Stimulated activated CD4-positive, alpha-beta T cell treated with anti-CD3 and anti-CD28 coated beads, Interleukin-4, amount 100 ng/mL, for 24 hours (primary cell): ENCODE measurements at places on chromosomes 2 and 18.

DNA sequence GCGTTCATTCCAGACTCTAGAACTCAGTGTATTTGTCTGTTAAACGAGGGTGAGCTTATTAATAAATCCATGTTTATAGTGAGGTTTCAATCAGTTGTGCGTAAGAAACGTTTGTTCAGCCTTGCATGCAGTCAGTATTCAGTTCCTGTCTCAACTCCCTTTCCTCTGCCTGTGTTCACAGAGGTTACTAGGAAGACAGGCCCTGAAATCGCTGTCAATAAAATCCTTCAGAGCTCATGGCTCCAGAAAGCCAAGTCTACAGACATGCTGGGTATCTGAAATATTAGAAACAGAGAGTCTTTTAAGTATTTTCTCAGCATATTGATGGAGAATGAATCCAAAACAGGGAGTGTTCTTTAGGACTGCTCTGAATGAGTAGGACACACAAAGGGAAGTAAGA lies 75.4 kb downstream of the KLF7 start:
- no peak for DNase-seq

GRCh38 chr2:177029501-177029900 lies 183.1 kb upstream of the HNRNPA3 start:
- DNase-seq = no peak

DNA sequence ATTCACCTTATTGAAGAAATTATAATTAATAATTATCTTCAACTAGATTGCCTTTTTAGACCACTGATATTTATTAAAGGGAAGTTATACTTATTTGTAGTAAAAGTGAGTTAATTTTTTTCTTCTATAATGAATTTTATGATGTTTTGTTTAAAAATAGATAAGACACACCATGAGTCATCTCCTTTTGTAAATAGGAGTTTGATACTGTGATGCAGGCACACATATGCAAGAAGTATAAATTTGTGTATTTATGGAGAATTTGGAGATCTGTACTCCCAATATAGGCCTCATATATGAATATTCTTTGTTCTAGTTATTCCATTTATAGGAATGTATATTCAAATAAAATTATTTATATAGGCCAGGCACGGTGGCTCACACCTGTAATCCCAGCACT lies 703.5 kb upstream of the CHAC2 start:
- no peak for DNase-seq

- peak; percentile 57 for DNase-seq
Observed at GRCh38 chr18:36284671-36285295, 12.7 kb upstream of the FHOD3 start.

DNA sequence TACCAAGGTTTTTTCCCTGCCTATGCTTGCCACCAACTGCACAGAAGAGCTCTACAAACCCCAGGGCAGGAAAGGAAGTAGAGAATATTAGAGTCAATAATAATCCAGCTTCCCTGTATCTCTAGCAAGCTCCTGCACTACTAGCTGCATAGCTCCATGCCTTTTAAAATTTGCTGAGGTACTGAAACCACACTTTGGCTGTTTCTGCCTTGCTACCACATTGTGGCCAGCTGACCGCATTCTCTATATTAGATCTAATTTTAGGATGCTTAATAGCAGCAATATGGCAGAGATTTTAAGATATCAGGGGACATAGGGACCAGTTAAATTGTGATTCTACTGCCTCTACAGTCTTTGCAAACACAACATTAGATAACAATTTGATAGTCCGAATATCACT lies 534.6 kb downstream of the MBD2 start:
- DNase-seq = no peak

GRCh38 chr18:74982946-74983635 lies 225.8 kb downstream of the PTGR3 start:
- no peak for DNase-seq

DNA sequence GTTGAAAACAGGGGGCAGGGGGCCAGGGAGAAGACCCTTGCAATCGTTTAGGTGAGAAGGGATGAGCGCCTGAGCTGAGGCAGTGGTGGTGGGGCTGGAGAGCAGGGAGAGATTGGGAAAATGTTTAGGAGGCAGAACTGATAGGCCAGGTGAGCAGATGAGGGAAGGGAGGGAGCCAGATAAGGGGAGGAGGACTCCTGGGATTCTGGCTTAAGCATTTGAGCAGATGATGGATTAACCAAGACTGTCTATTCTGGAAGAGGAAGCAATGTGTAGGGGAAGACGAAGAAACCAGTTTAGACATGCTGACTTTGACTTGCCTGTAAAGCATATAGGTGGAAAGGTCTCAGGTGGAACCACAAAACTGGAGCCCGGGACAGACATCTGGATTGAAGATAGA lies 49.9 kb upstream of the ASPRV1 start:
- no peak for DNase-seq

- DNase-seq = peak; percentile 4
Observed at GRCh38 chr2:34012715-34013302, 413.7 kb upstream of the FAM98A start.

DNA sequence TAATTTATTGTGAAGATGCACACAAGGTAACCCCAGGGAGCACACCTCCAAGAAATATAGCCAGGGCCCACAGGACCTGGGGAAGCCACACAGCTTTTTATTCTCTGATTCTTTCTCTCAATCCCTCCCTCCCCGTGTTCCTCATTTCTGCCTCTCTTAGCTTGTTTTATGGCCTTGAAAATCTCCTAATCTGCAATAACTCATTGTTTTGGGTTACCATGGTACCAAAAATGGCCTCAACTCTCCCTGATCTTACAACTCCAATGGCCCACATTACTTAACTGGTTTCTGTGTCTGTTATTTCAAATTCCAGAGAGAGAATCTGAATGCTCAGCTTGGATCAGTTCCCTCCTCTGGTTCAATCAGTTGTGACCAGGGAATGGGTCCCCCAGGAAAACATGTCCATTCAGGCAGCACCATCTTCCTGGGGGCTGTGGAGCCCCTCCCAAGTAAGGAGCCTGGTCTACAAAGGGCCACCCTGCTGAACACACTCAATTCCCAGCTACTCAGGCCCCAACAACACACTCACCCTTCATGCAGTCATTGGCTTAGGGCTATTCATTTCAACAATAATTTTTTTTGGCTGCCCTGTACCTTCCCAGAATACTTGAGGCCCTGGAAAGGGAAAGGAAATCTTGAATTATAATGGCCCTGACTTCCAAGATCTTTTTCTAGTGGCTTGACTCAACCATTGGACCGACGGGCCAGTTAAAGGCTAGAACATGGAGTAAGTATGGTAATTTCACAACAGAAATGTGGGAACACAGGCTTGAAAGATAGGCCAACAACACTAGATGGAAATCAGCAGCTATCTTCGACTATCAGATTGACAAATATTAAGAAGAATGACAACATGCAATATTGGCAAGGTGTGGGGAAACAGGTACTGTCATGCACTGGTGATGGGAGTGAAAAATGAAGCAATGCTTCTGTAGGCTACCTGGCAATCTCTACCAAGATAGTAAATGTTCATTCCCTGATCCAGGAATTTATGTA lies 41.6 kb upstream of the ST3GAL5 start:
- DNase-seq = no peak

GRCh38 chr2:48249631-48250473 lies 280.1 kb upstream of the STON1 start:
- no peak for DNase-seq

- no peak for DNase-seq
Observed at GRCh38 chr2:106257830-106258229, 63.7 kb upstream of the UXS1 start.

- DNase-seq = no peak
Observed at GRCh38 chr2:3314626-3315025, 63.0 kb downstream of the EIPR1 start.

GRCh38 chr18:76339246-76339620 lies 155.8 kb downstream of the ZNF516 start:
- DNase-seq = no peak

- peak; percentile 13 for DNase-seq
Observed at GRCh38 chr2:41896186-41896846, 151.5 kb upstream of the PKDCC start.

DNA sequence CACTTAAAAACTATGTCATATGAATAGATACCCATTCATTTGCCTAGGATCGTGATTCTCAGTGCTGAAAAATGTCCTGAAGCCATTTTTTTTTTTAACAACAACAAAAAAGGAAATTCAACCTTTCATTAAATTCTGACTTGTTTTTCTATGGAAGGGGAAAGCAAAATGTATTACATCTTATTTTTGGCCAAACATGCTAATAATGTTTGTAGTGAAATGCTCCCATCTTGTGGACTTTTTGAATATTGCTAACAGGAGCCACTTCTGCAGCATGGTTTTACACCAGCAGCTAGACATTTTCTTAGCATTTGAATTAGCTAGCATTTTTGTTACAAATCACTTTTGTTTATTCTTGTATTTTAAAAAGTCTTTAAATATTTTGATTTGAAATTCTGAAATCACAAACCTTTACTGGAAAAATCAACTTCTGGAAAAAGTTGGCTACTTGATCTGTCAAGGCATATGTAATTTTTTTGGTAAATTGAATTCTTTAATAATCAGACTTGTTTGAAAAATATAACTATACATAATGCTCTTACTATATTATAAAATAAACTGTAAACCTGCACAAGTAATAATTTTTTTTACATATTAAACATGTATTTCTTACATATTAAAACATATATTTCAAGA lies 75.8 kb downstream of the KIDINS220 start:
- no peak for DNase-seq

GRCh38 chr2:13819896-13820295 lies 812.6 kb upstream of the LRATD1 start:
- no peak for DNase-seq
